Activated CD4-positive, alpha-beta T cell treated with anti-CD3 and anti-CD28 coated beads, Interleukin-2, amount 50 U/mL, for 1 hour (primary cell): ENCODE measurements at places on chromosomes 6 and 20.

GRCh38 chr6:116557893-116558292 is 4.3 kb downstream of the CALHM4 start:
- no peak for DNase-seq

- no peak for DNase-seq
Observed at GRCh38 chr6:134420614-134421181, 102.8 kb upstream of the SGK1 start.

- DNase-seq: no peak
Observed at GRCh38 chr6:100460650-100461204, 4.0 kb downstream of the SIM1 start.

DNA sequence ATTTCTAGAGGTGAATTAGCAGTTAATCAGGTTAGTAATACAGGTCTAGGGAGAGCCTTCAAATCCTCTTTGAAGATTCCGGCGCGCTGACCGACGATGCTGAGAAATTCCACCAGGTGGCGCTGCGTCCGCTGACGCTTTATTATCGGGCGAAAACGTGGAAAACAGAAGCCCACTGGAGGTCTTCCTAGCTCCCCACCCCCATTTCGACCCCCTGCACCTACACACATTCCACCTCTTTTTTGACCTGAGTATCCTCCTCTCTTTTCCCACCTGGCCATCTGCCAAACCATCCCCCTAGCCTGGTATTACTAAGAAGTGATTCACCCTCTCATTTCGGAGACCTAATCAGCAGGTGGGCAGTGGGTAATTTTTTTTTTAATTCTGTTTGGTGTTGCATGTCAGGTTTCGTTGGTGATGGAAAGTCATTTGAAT is 65.4 kb upstream of the RIN2 start:
- DNase-seq: peak; percentile 34

- DNase-seq: no peak
Observed at GRCh38 chr6:131861381-131861780, 53.6 kb downstream of the ENPP1 start.

DNA sequence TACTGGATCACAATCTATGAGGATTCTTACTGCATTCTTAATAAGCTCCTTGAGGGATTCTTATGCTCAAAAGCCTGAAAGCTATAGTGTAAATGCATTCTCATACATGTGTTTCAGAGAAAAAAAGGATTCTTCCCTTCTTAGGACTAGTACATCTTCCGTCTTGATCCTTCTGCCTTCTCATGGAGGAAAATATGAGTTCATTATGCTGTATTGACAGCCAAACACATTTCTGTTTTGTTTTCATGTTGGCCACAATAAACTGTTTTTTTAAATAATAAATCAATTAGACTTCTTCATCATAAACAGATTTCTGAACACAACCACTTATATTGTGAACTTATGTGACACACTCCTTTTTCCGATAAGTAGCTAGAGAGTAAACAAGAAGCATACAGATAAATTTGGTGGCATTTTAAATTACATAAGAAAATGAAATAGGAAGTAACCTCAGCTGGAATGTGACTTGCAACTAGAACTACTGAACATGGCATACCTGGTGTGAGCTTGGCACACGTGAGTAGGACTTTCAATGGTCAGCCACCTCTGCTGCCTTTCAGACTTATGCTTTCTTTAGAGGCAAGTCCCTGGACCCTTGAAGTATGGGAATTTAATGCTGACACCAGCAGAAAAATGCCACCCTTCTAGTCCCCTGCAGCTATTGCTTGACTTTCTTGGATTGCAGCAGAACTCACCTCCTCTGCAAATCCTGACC is 350.4 kb downstream of the BCKDHB start:
- no peak for DNase-seq

GRCh38 chr6:44940367-44940766 is 387.8 kb upstream of the RUNX2 start:
- DNase-seq: no peak

DNA sequence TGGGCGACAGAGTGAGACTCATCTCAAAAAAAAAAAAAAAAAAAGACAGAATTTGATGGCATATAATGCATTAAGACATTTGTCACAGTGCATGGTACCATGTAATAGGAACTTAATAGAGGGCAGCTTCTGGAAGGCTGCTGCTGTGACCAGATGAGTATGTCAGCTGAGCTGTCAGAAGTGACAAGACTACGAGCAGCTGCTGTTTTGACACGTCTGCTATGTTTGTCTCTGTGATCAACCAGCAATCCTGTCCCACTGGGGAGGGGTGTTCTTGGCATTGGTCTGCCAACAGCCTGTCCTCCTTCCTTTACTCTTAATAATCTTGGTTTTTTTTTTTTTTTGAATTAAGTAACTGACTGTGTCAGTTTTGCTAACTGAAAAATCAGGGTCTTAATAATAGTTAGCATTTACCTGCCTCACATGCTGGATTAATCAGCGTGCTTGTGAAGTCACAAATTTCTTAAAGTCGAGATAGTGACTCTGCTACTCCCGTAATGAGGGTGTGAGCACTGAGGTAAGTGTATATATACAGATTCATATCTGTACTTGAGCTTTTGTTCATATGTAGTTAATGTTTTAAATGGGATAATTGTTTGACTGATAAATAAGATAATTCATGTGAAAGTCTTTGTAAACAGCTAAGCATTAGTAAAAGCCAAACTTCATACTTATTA is 152.4 kb downstream of the BMP2 start:
- DNase-seq: no peak

- DNase-seq: no peak
Observed at GRCh38 chr6:46473881-46474280, 17.4 kb downstream of the RCAN2 start.

- no peak for DNase-seq
Observed at GRCh38 chr6:12851123-12851695, 134.6 kb downstream of the PHACTR1 start.

- DNase-seq: no peak
Observed at GRCh38 chr20:13648291-13649228, 9.8 kb upstream of the TASP1 start.

GRCh38 chr6:151592449-151593159 is 98.8 kb downstream of the CCDC170 start:
- no peak for DNase-seq

- no peak for DNase-seq
Observed at GRCh38 chr6:159966339-159966738, 2.5 kb upstream of the IGF2R start.

GRCh38 chr6:55886185-55886836 is 10.9 kb upstream of the BMP5 start:
- DNase-seq: no peak

DNA sequence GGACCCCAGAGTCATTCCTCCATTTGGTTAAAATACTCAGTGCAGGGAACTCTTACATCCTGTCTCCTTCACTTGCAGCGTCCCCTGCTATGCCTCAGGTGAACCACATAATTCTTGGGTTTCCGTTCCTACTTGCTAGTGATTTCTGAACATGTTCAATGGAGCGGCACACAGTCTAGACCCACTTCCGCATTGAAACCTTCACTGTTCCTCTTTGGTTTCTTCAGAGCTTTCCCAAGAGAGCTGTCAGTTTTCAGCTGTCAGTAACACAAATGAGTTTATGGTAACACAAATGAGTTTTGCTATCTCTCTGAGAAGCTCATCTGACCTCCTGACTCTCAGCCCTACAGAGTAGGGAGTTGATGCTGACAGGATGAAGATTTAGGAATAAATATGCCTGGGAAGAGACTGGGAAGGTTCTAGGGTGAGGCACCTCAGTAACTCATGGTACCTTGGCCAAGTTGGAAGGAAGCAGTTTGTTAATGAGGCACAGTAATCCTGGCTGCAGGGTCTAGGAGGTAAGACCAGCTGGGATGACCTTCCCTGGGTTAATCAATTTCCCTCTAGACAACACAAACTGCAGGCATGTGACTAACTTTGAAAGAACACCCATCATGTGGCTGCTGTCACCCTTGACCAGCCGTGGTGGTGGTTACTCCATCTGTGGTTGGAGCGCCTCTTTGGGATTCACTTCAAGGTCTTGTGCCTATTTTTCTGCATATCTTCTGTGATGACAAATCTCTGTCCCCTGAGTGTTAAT is 5.4 kb downstream of the SYS1 start:
- peak; percentile 21 for DNase-seq

- DNase-seq: no peak
Observed at GRCh38 chr6:156517088-156517487, 260.1 kb upstream of the ARID1B start.

- DNase-seq: no peak
Observed at GRCh38 chr20:61161726-61162390, 90.2 kb upstream of the CDH4 start.

GRCh38 chr6:43821101-43821886 is 51.3 kb downstream of the VEGFA start:
- DNase-seq: no peak

DNA sequence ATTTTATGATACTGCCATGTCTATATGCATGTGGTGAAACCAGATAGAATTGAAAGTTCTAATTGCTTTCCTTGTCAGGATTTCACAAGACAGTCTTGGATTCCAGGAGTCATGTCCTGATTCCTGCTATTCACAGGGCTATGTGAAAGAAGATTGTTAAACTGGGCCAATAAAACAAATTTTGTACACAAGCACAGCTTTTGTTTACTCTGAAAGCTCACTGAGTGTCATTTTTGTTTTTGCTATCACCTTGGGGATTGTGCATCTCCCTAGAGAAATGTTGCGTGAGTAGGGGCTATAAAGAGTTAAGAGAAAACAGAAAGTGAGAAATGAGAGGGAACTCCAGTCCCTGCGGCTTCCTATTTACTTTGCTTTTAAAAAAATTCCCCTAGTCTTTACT is 627.5 kb downstream of the PKHD1 start:
- no peak for DNase-seq

DNA sequence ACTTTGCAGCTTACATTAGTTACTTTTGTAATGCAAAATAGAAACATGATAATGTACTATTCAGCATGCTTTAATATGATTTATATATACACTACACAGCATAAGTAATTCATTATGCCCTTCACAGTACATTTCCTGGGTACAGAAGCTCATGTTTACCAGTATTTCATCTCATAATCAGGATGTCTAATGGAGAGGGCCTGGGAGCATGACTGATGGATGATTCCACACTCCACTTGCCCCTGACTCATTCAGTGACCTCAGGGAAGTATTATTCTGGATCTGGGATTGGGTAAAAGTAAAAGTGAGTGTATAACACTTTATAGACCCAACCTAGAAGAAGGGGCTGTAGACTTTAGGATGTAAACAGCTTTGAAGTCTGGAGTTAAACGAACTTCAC is 31.4 kb upstream of the BACH2 start:
- no peak for DNase-seq

GRCh38 chr6:21383450-21384085 is 210.0 kb upstream of the SOX4 start:
- no peak for DNase-seq

DNA sequence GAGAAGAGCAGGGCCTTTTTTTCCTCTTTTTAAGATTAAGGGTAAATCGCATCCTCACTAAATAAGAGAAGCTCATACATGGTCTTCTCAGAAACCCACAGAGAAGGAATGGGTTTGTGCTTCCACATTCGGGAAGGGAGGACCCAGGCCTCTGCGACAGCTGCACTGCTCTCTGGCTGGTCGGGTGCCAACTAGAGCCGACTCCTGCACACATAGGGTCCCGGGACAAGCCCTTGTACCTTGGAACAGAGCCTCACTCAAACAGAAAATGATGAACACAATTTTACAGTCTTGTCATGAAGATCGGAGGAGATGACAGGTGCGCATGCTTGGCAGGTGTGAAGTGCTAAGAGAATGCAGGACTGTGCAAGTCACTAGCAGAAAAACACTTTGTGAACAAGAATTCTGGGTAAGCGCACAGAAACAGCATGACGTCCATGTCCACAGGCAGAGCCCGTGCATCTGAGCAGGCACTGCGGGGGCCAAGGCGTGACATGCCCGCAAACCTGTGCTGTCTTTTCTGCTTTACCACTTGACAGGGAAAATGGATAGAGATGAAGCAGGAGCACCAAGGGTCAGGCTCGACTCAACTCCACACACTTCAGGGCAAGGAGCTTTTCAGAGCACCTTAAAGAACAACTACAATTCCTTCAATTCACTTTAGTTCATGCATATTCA is 101.0 kb upstream of the MPC1 start:
- no peak for DNase-seq

- no peak for DNase-seq
Observed at GRCh38 chr20:53069132-53069531, 97.0 kb downstream of the TSHZ2 start.

DNA sequence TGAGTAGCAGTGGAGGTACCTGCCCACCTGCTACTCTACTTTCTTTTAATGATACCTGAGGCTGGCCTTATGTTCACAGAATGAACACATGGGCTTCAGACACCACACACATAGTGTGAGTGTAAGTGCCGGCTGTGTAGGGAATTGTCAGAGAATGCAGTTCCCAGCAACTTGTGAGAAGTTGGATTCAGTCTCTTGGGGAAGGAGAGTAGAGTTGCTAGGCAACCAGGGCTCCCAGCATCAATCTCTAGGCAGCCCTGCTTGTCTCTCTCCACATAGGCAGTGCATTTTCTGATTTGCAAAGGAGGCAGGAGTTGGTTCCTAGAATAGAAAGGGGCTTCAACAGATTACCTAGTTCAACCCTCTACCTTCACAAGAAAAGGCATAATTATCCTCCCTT is 74.1 kb downstream of the BFSP1 start:
- no peak for DNase-seq

- DNase-seq: no peak
Observed at GRCh38 chr20:43191946-43192863, 2.5 kb upstream of the PTPRT start.

GRCh38 chr6:148746363-148747144 is at the start of gene UST:
Gene UST, plus strand, starts transcription at chr6:148747030. Its CDS starts 401 bp downstream, at chr6:148747431.
- DNase-seq: peak; percentile 56

GRCh38 chr6:75279418-75279817 is 5.2 kb downstream of the TMEM30A start:
- no peak for DNase-seq

DNA sequence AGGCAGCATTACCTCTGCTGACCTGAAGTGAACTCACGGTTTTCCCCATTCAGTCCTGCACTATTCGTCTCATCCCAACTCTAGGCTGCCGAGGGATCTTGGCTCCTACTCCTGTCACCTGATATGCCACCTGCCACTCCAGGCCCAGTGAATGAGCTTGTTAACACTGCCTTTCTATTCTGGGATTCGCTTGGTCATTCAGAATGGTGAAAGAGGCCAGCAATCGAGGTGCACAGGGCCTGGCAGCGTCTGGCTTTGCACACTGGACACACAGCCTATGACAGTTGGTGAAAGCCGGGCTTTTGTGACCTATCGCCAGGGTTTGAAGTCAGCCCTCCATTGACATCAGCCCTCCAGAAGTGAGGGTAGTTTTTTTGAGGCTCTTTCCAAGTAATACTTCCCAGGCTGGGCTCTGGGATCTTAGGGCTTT is 59.3 kb upstream of the MYL9 start:
- DNase-seq: no peak
